ENCODE measurements at places on chromosomes 5 and 9.

GRCh38 chr9:72292874-72293607 lies 72.0 kb downstream of the ZFAND5 start:
- DNase-seq = peak; percentile 62

DNA sequence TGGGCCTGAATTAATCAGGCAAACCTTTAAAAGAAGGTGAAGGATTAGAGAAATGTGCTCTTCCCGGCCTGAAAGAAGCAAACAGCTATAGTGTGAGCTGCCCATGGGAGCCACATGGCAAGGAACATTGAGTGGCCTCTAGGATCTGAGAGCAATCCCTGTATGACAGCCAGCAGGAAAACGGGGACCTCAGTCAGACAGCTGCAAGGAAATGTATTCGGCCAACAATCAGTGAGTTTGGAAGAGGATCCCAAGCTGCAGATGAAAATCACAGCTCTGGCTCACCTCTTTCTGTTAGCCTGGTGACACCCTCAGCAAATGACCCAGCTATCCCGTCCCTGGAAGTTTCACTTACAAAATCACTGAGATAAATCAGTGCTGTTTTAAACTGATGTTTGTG lies 309.2 kb downstream of the SH3GL2 start:
- DNase-seq = no peak

DNA sequence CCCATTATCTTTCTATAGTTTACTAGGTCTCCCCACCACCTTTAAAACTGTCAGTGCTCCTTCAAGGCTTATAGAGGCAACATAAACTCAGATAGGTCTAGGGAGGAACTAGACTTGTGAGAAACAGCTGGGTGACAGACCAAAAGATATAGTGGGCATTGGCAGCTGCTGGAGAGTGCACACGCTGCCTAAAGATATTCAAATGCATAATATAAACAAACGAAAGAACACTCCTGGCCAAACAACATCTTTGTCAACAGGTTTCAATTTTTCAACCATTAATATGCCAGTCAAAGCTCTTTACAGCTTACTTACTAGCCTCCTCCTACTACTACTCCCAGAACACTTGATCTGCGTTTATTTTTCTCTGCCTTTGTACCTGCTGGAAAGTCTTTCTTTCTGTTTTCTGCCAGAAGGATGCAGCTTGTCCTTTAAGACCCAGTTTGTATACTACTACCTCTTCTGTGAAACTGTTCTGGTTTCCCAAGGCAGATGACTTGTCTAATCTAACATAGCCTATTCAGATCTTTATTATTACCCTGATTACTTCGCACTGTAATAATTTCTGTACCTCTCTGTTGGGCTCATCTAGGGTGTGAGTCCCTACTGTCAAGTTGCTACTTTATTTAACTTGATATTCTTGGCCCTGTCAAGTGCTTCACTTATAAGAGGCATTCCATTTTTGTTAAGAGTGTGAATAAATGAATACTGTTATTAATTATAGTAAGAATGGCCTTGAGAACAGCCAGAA lies 14.3 kb downstream of the KDM3B start:
- no peak for DNase-seq

DNA sequence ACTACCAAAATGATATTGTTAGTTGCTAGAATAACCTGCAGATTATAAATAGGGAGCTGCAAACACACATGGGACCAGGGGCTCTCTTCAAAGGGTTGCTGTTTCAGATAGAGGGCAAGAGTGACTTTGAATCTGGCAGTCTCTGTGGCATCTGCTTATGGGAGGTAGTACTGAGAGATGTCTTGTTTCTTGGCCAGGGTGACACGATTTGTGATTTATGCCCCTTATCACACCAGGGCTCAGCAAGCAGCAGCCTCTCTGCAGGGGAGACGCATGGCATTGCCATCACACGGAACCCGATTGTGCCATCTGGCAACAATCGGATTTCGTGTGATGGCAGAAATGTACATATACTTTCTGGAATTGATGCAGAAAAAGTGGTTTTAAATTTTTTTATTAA lies 615.6 kb downstream of the ZNF608 start:
- no peak for DNase-seq

- no peak for DNase-seq
Observed at GRCh38 chr5:61139094-61139873, 23.0 kb downstream of the SMIM15 start.

GRCh38 chr9:77597057-77597456 lies 51.1 kb downstream of the GNA14 start:
- DNase-seq = no peak

Data from ACHN (cell line).